Right lung (tissue), 10 donors: ENCODE measurements at places on chromosomes 5 and 9.

DNA sequence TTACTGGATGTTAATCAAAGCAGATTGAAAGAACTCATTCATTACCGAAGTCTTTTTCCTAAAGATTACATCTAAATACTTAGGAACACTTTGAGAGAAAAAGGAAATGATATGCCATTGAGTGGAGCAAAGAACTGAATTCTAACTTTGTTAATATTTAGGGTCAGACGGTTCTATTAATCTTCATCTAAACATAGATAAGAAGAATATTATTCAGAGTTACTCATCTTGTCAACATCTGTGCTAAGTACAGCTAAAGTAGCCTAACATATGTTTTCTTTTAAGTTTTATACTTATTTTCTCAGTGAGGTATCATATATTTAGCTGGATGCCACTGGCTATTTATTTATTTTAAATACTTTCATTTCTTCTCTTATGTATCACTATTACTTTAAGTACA, 1763.7 kb downstream of the EFNA5 start:
- no peak for DNase-seq

DNA sequence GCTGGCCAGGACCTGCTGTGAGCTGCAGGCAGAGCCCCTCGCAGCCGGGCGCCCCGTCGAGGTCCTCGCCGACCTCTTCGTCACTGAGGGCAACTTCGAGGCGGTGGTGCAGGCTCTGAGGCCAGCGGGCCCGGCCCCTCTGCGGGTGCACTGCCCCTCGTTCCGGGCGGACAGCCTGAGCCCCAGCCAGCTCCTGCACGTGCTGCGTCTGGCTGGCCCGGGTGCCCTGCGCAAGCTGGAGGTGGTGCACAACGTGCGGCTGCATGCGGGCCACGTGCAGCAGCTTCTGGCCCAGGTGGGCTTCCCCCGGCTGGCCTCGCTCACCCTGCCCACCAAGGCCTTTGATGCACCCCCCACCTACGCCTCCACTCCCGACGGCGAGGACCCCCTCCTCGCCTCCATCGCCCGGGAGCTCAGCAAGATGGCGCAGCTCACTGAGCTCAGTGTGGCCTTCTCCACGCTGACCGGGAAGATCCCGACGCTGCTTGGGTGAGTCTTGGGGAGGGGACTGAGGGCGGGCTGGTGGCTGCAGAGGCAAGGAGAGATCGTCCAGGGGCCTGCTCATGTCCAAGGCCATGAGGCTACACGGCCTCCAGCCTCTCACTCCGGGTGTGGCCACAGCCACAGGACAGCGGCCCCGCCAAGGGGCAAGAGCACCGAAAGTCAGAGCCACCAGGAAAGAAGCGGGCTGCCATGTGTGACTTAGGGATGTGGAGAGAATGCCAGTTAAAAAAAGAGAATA, 825 bp downstream of the LRRC14B start:
- DNase-seq = no peak

DNA sequence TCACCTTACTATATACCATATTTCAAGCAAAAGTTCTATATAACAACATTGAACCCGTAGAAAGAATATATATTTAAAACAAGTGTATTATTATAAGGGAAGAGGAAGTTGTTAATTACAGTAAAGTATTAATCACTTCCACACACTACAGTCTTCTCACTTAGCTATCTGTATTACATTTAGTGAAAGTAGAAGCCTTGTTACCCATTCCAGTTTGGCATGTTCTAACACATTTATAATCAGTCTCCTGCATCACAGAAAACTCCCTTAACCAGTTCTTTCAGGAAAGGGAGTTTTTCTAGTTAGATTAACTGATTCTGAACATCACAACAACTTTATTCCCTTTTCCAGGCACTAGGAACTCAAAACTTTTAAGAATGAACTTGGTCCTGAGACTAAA, 6.9 kb downstream of the RAB14 start:
- no peak for DNase-seq

DNA sequence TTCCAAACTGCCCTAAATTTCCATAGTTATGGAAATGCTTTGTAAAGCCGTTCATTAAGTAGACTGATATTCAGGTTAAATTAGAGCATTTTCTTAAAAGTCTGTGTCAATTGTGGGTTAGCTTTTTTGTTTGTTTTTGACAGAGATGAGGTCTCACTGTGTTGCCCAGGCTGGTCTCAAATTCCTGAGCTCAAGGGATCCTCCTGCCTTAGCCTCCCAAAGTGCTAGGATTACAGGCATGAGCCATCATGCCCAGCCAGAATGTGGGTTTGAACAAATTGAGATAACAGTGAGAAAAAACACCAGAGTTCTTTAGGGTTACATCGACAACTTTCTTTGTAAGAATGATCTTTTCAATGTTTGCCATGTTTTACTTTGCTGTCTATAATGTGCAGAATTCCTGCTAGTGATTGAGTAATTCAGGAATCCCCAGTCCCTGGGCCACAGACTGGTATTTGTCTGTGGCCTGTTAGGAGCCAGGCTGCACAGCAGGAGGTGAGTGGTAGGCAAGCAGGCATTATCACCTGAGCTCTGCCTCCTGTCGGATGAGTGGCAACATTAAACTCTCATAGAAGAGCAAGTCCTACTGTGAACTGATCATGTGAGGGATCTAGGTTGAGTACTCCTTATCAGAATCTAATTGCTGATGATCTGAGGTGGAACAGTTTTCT, 80.5 kb downstream of the RAI14 start:
- DNase-seq = no peak

DNA sequence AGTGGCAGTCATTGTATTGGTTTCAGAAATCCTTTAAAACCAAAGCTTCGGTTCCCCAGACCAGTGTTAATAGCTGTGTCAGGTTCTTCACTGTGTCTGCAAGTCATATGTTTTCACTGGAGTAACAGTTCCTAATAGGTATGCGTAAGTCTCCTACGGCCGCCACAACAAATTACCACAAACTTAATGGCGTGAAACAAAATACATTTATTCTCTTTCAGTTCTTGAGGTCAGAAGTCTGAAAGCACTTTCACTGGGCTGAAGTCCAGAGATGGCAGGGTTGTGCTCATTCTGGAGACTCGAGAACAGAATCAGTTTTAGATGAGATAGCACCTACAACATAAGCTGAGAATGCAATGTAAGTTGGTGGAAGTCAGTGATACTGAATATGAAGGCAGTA, 556.2 kb downstream of the TLE4 start:
- no peak for DNase-seq

GRCh38 chr5:52963636-52964035, 25.5 kb upstream of the ITGA2 start:
- DNase-seq = no peak

DNA sequence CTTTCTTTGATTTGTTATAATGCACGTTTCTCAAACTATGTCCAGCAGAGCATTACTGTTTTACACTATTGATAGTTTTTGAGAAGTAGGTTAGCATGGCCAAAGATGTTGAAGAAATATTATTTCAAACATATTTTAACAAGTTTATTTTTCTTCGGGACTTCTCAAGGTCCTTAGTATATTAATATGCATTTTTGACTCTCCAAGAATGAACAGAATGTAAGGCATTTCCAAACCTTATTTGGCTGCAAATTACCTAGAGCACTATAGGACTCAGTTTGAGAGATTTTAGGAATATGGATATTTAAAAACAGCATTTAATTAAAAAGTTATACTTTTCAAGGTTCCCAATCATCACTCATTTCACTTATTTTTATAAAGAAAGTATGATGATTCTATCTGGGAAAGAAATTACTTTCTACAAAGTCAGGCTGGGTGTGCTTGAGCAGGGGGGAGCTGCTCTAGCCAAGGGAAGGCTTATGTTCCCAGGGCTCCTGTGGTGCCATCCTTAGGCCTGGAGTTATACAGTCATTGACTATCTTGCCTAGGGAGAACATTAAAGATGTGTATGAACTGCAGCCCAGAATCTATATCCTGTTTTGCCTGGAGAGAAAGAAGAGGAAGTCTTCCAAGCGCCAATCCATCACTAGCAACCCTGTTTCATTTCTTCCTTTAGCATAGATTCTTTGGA, 27.6 kb upstream of the NREP start:
- no peak for DNase-seq

GRCh38 chr9:124399968-124400940, 15.0 kb downstream of the PSMB7 start:
- DNase-seq = no peak

DNA sequence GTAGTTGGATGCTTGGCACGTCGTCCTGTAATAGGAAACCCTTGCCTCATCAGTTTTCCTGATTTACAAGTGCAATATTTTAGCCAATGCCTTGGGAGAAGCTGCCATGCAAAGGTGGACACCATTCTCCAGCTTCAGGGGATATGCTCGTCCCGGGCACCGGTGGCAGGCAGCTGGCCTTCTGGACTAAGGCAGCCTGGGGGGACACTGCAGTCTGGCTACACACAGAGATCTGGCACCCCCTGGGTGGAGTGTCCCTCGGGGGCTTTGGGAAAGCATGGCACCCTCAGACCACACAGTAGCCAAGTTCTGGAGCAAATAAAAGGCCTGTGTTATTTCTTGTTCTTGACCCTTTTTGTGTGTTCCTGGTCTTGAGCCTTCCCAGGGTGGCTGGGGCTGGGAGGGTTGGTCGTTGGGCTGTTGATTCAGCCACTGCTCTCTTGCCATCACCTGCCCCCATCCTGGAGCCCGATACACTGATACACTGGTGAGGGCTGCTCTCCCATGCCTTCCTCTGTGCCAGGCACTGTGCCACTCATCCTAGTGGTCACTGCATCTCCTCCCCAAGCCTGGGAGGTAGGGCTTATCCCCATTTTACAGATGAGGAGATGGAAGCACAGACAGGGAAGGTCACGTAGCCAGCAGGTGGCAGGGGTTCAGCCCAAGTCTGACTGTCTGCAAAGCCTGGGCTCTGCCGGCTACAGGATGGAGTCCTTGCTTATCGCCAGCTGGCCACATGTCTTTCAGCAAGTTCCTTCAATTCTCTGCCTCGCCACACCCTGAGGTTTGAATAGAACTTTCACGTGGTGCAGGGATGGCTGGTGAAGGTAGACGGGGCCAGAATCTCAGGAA, 134.1 kb downstream of the RGS3 start:
- DNase-seq = no peak

DNA sequence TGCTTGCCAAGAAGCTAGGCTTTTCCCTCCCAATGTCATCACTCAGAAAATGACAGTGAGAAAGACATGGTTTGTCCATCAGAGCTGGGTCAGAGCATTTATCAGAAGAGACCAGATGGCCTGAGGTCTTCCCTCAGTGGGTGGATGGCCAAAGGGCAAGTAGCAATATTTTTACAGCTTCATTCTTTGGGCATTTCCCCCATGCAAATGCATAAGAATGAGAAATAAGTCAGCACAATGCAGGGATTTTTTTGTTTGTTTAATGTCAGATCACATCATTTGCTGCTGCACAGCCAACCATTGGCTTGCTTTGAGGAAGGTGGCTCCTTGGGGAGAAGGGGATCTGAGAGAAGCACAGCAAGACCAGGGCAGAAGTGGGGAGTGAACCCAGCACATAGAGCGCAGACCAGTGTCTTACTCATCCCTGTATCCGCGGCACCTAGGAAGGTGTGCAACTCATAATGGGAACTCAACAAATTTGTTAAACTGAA, 209.6 kb downstream of the SEMA6A start:
- DNase-seq = no peak

GRCh38 chr9:124436320-124436719, 13.9 kb upstream of the ADGRD2 start:
- no peak for DNase-seq

GRCh38 chr5:178797546-178798440, 62.0 kb upstream of the ZNF354B start:
- no peak for DNase-seq

DNA sequence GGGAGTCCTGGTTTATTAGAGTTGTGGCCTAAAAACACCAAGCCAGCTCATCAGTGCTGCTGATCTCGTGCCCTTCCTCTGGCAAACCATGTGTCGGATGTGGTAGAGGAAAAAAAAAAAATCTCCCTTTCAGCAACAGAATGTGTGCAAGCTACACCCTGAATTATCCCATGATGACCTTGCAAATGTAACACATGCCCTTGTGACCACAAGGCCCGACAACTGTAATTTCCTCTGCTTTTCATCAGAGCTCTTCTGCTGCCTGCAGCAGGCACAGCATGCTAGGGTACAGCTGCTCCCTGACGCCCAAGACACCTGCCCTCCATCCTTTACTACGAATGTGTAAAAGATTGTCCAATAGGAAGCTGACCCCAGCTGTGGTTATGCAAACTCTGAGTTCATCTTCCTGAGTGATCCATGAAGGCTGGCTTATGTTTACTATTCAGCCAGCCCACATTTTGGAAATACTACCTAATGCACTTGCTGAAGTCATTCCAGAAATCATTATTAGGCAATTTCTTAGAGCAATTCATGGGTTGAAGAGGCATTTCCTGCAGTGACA, 14.6 kb upstream of the BNC2 start:
- DNase-seq = peak; percentile 49

DNA sequence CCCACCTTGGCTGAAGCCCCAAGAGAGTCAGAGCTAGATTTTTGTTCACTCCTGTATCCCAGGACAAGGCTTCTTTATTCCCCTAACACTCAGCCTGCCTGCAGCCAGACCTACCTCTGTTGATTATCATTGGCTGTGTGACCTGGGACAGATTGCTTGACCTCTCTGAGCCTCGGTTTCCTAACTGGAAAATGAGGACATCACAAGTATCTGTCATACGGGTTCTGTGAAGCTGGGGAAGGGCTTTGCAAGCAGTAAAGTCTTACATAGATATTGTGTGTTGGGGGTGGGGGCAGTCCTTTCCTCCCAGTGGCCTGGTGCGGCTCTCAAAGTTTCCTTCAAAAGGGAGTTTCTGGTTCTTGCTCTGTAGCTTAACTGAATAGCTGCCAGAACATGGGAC, 2.5 kb upstream of the NEK6 start:
- no peak for DNase-seq

DNA sequence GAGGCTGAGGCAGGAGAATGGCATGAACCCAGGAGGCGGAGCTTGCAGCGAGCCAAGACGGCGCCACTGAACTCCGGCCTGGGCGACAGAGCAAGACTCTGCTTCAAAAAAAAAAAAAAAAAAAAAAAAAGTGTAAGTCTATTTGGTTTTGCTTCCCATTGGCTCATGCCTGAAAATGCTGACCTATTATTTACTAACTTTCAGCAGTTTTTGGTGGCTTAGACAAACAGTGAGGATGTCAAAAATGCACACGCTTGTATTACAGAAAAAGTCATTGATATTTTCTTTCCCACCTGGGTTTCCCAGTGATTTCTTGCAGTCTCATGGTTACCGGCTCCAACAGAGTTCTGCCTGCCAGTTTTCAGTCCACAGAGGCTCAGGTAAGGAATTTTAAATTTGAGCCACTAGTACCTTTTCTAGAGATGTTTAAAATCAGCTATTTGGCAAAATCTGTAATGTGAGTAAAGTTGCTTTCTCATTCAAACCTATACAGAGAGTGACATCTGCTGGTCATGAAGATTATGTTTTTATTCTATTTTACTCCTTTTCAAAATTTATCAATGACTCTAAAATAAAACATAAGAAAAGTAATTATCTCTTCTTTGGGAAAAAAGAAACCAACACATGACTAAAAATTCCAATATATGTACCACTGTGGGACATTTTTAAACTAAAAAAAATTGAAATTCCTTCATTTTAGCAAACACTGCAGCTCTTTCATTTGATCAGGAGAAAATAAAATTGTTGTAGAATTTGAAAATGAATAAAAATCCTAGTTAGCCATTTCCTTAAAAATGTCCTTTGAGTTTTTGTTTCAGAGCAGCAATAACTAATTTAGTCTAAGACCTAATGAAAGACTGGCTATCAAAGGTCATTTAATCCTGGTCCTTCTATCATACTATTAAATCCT, 8.8 kb downstream of the FAM200C start:
- DNase-seq = no peak
